ENCODE measurements at places on chromosomes 7 and 10.

DNA sequence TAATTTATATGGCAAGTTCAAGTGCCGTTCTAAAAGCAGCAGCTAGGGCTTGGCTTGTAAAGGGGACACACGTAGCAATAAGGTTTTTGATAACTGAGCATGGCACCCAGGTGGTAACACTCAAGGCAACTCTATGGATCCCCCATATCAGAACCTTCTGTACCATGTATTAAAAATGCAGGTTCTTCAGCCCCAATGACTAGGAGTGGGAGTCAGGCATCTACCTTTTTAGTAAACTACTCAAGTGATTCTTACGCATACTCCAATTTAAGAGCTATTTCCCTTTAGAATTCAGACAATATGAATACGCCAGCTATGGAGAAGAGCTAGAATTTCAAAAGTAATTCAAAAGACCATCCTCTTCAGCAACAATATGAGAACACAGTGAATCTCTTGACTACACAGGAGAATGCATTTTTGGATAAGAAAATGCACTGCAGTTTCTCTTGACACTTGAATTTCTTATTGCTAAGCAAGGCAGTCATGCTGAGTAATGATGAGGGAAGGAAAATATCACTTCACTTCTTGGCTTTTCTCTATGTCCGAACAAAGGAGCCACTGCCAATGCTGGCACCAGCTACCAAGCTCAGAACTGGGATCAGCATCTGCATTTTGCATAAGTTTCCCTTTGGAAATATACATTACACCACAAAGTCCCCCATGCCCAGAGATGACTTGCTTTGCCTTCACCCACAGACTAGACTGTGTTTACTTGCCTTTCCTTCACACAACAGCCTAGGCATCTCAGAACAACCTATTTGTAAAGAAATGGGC is 53.5 kb downstream of the ABLIM1 start:
- no peak for DNase-seq

GRCh38 chr10:44682507-44682906 is 228.6 kb upstream of the TMEM72 start:
- DNase-seq, result no peak

- no peak for DNase-seq
These were observed 20.5 kb upstream of the SLC16A12 start for GRCh38 chr10:89555688-89556445.

- no peak for DNase-seq
These were observed 3.6 kb downstream of the ELFN1 start for GRCh38 chr7:1673581-1674118.

- no peak for DNase-seq
These were observed 171.5 kb upstream of the SP4 start for GRCh38 chr7:21256310-21256877.

DNA sequence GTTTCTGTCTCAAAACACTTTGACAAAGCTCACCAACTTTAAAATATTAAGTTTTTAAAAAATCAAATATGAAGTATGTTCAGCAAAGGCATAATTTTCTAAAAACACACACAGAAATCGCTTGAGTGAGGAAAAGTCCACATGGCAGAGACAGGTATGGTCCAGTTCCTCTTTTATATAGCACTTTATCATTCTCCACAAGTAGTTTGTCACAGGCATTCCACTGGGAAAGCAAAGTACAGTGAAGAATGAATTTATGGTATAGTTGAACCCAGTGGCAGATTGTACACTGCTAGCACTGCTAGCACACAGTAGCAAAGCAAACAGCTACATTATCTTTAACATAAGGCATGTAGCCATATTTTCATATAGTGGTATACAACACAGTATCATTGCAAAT is 102.3 kb downstream of the HECTD2 start:
- no peak for DNase-seq

DNA sequence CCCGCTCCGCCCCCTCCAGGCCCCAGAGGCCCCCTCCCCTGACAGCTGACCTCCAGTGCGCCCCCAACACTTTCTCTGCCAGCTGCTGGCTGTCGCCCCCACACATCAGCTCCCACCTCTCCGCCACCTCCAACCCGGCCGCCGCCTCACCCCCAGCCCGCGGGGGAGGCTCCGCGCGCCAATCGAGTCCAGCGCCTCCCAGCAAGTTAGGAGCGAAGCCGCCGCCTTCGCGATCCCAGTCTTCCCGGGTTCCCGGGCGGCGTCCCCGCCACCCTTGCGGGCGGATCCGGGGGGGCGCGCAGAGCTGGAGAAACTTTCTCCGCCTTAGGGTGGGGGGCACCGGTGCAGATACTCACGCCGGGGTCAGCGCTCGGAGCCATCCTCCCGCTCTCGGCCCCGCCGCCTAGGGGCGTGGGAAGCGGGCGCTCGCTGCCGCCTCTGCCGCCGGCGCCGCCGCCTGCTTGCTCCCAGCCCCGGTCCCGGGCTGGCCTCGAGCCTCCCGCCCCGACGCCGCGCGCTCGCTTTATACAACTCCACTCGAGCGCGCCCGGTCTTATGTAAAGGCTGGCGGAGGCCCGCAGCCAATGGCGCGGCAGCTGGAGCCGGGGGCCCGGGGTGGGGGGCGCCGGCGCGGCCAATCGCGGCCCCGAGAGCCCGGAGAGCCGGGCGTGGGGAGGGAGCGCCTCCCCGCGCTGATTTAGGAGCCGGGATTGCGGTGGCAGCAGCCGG is at the start of gene CRTAC1:
Gene CRTAC1 (minus strand): TSS at position 529 of the 729 bp plus-strand sequence. CDS start 149 bp downstream, at position 380.
- DNase-seq, result no peak

DNA sequence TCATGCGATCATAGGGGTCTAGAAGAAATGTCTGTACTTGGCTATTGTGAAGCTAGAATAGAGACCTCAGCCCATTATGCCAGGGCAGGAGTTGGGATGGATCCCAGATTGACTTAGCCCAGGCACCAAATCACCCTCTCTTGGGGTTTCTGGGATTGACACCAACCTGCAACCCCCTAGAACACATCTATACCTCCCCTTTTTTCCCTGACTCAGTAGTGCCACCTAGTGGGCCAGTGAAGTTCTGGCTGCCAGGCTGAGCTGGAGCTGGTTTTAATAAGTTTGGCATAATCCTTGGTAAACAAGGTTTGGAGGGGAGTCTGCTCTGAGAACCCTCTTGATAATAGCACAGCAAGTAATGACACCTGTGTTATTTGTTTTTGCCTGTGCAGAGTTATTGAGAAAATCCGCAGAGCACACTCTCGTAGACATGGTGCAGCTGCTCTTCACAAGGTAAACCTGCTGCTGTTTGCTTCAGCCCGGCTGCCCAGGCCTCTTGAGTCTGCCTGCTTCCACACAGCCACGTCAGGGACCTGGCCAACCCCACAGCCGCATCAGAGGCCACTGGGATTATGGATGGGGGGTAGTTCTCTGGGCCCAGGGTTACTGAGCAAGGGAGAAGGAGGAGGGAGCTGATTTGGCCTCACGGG is 43.3 kb upstream of the NFKB2 start:
- DNase-seq, result peak; percentile 54

- DNase-seq, result no peak
These were observed 1078.9 kb downstream of the NRG3 start for GRCh38 chr10:82953909-82954308.

- DNase-seq, result no peak
These were observed 172.6 kb upstream of the PRPS1L1 start for GRCh38 chr7:18200266-18200665.

- DNase-seq, result no peak
These were observed 10.8 kb upstream of the SLC25A28 start for GRCh38 chr10:99630991-99631390.

DNA sequence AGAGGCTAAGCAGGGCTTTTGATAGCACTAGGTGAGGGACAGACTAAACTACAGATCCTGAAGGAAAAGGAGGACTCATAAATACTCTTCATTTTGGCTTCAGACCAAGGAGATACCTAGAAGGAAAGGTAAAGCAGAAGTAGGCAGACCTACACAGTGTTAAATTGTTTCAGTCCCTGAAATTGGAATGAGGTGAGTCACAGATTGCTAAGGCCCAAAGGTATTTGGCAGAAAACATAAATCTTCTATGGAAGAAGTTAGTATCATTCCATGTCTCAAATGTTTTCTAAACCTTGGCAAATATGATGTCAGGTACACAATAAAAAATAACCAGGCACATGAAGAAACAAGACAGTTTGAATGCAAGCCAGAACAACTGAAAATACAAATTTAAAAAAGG is 30.0 kb downstream of the MTERF1 start:
- no peak for DNase-seq

- DNase-seq, result no peak
These were observed 22.7 kb downstream of the WIPI2 start for GRCh38 chr7:5212633-5213285.

DNA sequence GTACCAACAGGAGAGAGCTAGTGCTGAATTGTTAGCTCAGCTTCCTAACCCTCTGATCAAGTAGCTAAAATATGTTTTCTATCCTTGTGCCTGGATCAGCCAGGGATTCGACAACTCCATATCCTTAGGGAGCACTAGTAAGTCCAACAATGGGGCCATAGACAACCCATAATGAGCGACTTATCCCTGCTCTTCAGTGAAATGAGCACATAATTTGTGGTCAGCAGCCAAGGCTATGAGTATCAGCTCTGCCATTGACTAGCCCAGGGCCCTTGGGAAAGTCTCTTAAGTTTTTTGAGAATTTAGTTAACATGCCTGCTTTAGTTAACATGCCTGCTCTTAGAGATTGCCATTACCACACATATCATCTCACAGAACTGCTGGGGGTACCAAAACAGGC is 39.3 kb downstream of the COL1A2 start:
- no peak for DNase-seq

DNA sequence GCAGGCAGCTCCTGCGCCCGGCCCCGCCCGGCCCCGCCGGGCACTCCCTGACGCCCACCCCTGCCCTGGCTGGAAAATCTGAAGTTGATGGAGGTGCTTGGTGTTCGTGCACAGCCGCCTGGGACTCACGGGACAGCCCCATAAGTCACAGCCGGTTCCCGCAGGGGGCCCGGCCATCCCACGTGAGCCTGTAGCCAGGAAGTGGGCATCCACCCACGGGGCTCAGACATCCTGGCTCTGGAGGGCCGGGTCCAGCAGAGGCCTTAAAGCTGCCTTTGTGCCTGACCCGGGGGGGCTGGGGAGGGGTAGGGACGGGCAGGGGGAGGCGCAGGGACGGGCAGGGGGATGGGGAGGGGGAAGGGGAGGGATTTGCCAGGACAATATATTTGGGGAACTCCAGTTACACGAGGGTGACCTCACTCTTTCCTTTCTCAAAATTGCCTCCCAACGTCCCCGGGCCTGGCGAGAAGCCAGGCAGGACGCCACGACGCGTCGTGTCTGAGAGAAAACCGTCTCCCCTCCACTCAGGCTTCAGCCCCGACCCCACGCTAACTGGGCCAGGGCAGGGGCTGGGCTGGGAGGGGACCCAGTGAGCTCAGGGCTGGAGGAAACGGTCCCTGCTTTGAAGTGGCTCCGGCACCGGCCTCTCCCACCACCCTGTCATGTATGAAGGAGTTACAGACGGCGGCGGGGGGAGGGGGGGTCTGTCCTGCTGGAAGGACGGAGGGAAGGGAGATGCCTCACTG is 82.1 kb upstream of the PDGFA start:
- DNase-seq, result peak; percentile 57

DNA sequence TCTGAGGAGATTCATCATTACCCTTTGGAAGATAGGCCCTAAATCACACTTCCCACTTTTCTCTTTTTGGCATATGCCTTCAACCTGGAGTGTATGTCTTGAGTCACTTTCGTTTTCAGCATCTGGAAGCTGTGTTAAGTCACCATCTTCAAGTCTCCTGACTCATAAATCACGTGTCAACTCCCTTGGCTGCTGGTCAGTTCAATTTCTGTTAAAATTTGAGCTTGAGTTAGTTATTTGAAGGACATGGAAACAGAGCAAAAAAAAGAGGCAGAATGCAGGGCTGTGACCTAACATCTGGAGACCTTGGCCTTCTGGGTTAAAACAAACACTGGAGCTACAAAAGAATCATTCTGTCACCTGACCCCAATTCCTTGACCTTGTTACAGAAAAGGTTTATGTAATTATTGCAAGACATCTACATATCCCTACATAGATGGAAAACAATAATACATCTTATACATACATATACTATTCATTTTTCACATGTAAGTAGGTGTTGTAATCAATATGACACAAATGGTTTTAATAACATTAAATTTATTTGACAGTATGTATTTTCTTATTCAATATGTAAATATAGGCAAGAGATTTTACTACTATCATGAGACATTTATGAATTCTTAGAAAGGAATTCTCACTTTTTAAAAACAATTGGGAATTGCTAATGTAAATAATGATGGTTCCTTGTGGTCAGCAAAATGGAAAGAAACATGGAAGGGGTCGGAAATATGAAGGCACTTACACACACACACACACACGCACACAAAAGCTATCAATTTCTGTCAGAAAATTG is 169.7 kb upstream of the PHYHIPL start:
- DNase-seq, result no peak
